ENCODE measurements at places on chromosomes 7 and 10.

DNA sequence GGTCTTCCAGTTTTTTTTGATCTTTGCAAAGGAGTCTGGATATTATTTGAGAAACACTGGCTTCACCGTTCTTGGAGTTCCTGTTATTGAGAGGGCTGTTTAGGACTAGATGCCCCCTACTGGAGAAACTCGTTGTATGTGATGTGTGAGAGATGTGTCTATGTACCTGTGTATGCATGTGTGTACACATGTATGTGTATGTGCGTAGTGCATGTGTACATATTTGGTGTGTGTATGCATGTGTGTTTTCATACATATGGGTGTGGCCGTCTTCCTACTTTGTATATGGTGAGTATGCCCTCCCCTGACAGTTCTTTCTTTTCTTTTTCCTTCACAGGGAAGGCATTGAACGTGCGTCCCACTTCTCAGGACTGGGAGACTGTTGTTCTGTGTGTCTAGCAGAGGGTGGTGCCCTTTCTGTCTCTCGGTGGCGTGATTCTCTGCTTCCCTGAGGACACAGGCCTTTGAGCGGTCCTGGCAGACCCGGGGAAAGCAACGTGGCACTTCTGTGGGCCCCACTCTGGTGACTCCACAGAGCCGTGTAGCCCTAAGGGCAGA lies 3.0 kb upstream of the CALHM3 start:
- no peak for DNase-seq

DNA sequence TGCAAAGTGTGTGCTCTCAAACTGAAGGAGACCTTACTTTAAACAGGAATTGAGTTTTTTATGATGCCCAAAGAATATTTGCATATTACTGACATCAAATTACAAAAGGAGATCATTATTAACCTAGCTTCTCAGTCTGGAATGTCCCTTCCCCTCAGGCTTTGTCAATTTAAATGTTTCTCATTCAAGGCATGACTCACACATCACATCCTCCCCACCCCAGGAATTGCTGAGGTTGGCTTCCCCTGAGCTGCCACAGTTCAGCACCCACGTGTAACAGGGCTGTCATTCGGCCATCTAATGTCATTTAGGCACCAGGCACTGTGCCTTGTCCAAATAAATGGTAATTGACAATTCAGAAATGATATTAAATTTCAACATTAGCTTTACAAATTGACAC lies 305.9 kb upstream of the MGMT start:
- DNase-seq, result no peak

DNA sequence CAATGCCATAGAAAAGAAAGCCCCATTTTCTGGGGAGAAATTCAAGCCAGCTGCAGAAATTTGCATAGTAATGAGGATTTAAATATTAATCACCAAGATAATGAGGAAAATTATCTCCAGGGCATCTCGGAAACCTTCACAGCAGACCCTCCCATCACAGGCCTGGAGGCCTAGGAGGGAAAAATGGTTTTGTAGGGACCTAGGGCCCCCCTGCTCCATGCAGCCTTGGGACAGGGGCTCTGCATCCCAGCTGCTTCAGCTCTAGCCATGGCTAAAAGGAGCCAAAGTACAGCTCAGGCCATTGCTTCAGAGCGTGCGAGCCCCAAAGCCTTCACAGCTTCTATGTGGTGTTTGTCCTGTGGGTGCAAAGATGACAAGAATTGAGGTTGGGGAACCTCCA lies 46.6 kb upstream of the VOPP1 start:
- DNase-seq, result no peak

DNA sequence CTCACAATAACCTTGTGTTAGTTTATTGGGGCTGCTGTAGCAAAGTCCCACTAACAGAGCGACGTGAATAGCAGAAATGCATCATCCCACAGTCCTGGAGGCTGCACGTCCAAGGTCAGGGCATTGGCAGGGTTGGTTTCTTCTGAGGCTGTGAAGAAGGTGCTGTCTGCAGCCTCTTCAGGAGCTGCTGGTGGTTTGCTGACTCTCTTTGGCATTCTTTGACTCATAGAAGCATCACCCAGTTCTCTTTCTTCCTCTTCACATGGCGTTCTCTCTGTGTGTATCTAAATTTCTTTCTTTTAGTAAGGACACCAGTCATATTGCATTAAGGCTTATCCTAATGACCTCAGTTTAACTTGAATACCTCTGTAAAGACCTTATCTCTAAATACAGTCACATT lies 428.4 kb upstream of the KLF6 start:
- DNase-seq, result no peak

DNA sequence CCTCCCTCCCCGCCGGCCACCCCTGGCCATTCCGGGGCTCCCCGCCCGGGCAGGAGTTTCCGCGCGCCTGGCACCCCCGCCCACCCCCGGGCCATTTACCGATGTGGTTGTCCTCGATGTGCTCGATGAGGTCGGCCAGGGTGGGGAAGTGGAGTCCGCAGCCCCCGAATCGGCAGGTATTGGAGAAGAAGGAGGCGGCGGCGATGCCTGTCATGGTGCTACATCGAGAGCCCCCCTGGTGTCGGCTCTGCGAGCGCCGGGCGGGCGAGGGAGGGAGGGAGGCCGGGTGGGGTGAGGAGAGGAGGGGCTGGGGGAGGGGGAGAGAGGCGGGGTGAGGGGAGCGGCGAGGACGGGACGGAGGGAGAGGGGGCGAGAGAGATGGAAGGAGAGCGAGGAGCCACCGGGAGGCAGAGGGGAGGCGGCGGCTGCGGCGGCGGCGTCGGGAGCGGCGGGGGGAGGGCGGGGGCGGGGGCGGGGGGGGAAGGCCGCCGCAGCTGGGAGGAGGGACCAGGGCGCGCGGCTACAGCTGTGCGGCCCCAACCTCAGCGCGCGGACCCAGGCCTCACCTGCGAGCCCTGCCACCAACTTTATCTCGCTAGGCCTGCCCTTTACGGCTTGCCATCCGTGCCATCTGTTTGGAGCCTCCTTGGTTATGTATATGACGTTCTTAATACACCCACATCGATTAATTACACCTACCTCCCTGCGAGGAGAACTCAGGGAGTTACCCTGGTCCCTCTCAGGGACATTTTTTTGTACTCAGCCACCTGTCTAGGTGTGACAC lies at the start of gene JAZF1:
Gene JAZF1, minus strand, starts transcription at position 432 of the 784 bp plus-strand sequence.
- peak; percentile 69 for DNase-seq

DNA sequence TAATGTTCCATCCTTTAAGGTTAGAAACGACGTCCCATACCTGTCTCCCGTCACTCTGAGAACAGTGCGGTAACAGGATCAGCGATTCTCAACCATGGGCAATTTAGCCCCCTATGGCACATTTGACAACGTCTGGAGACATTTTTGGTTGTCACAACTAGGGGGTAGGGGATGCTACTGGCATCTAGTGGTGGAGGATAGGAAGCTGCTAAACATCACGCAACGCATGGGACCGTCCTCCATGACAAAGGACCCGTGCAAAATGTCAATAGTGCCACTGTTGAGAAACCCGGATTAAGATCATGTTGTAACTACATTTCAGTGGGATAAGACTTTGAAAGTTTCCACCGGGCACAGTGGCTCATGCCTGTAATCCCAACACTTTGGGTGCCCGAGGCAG lies 5.0 kb upstream of the PAXIP1 start:
- DNase-seq, result no peak

DNA sequence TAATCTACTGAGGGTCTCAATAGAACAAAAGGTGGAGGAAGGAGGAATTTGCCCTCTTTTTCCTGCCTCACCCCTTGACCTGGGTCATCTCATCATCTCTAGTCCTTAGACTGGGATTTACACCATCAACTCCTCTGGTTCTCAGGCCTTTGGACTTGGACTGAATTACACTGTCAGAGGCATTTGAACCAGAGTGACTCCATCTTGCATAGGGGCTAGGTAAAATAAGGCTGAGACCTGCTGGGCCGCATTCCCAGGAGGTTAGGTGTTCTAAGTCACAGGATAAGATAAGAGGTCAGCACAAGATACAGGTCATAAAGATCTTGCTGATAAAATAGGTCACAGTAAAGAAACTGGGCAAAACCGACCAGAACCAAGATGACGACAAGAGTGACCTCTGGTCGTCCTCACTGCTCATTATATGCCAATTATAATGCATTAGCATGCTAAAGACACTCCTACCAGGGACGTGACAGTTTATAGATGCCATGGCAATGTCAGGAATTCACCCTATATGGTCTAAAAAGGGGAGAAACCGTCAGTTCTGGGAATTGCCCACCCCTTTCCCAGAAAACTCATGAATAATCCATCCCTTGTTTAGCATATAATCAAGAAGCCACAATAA lies 84.0 kb downstream of the C1GALT1 start:
- no peak for DNase-seq

- DNase-seq, result no peak
Measured at GRCh38 chr7:46933596-46933995, 648.3 kb downstream of the TNS3 start.

DNA sequence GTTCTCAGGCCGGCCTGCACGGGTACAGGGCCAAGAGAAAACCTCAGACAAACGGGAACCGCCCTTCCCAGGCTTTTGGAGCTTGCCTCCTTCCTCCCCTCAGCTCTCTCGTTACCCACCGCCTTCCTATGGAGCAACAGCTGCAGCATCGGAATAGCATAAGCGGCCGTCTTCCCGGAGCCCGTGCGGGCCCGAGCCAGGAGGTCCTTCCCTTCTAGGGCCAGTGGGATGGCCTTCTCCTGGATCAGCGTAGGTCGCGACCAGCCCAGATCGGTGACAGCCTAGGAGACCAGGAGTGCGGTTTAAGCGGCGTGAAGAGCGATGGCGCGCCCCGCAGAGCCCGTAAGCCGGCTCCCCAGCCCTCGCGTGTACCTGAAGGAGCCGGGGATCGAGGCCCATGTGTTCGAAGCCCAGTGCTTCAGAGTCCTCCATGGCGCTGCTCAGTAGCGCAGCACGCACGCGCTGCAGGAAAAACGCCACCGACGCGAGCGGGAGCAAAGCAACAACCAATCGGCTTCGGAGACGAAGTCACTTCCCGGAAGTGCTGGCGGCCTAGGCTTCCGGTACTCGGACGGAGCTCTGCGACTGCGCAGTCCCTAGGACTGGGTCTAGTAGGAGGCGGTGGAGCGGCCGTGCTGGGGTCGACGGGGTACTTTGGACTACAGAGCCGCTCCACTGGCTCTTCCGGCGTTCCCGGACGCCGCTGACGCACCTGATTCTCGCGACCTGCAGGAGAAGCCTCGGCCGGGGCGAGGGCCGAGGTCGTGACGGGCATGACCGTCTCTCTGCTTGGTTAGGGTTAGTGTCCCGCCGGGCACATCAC lies at the start of gene DDX56:
Gene DDX56, minus strand, starts transcription at position 445 of the 823 bp plus-strand sequence. Its CDS starts 13 bp downstream, at position 432.
- DNase-seq, result peak; percentile 95

- DNase-seq, result no peak
Measured at GRCh38 chr7:92595281-92595680, 5.1 kb upstream of the FAM133B start.

- no peak for DNase-seq
Measured at GRCh38 chr7:110486549-110486948, 604.4 kb upstream of the LRRN3 start.

- DNase-seq, result no peak
Measured at GRCh38 chr10:55627501-55628051, 733.5 kb downstream of the ZWINT start.

- DNase-seq, result no peak
Measured at GRCh38 chr7:77482015-77482414, 55.1 kb upstream of the PTPN12 start.

- no peak for DNase-seq
Measured at GRCh38 chr7:44380189-44380830, 54.9 kb upstream of the CAMK2B start.

- peak; percentile 37 for DNase-seq
Measured at GRCh38 chr10:110003524-110003885, 4.3 kb upstream of the ADD3 start.

GRCh38 chr7:8702807-8703206 lies 269.4 kb downstream of the NXPH1 start:
- DNase-seq, result no peak

- DNase-seq, result no peak
Measured at GRCh38 chr10:129950676-129951075, 13.4 kb downstream of the EBF3 start.

GRCh38 chr10:43238462-43238861 lies 28.4 kb downstream of the RASGEF1A start:
- DNase-seq, result no peak

DNA sequence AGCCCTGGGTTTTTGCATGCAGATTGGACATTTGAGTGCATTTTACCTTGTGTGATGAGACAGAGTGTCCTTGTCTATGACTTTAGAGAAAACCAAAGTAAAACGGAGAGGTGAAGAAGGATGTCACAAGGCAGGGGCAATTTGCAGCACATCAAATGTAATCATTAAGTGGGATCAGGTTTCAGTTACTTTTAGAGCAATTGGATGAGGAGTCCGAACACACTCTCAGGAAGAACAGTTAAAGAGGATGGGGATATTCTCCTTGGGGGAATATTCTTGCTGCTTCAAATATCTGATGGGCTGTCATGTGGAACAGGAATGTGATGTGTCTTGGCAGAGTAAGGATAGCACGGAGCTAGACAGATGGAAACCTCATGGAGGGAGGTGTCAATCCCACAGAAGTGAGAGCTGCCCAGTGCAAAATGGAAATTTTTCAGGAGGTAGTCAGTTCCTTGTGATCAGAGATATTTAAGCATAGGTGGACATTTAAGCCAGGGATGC lies 757 bp downstream of the RAB19 start:
- no peak for DNase-seq

- DNase-seq, result no peak
Measured at GRCh38 chr10:81000781-81001180, 463.1 kb downstream of the SH2D4B start.

All from putamen (tissue), 1 donor.